ENCODE measurements at places on chromosomes 7 and 10. TPM values are rescaled to one million over a fixed set of nuclear protein-coding genes. Genes with fewer than 3 reads are reported as not detected.

TEX36 gene
- polyA plus RNA-seq: not detected

ADAP1 gene
- polyA plus RNA-seq: 2.8 TPM

- peaks cover 3% of the 10 kb centered on the region for H3K27me3 ChIP-seq
- peaks cover 3% of the 10 kb centered on the region for H3K4me1 ChIP-seq
- no peak for DNase-seq
- H3K27ac ChIP-seq: no peak overlapping the region
- H3K36me3 ChIP-seq: no peaks in the 10 kb centered on the region
- H3K4me3 ChIP-seq: no peak overlapping the region
Measured at GRCh38 chr7:123538897-123539296, 4.5 kb upstream of the IQUB start.

DNA sequence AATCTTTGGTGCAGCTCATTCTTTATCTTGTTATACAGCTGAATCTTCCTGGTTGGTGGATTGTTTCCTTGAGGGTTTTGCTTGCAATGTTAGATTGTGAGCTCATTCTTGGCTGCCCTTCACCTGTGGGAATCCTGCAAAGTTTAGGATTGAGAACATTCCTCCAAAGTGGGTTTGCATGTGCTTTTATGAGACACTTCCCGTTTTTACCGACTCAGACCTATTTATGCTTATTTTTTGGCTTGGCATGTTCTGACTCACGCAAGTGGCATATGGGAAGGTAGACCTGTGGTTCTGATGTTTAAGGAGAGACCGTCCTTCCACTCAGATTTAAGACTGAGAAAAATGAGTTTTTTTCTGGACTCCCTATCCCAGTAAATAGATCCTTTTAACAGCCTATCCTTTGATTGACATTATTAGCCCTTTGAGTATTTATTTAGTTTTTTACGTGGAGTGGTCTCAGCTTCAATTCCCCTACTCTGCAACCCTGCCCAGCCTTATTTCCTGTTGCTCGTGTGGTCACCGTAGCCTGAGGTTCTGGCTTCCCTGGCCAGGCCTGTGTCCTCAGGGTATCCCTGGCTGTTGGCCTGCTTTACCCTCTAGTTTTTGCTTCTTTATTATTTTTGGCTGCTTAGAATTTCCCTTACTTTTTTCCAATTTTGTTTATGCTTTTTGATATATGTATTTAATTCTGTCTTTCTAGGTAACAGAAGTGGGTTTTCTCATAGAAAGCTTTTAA, 13.4 kb upstream of the PRF1 start:
- peaks cover 8% of the 10 kb centered on the region for H3K4me1 ChIP-seq
- H3K27ac ChIP-seq: no peak overlapping the region
- H3K4me3 ChIP-seq: no peak overlapping the region
- H3K27me3 ChIP-seq: no peaks in the 10 kb centered on the region
- DNase-seq: no peak

DNA sequence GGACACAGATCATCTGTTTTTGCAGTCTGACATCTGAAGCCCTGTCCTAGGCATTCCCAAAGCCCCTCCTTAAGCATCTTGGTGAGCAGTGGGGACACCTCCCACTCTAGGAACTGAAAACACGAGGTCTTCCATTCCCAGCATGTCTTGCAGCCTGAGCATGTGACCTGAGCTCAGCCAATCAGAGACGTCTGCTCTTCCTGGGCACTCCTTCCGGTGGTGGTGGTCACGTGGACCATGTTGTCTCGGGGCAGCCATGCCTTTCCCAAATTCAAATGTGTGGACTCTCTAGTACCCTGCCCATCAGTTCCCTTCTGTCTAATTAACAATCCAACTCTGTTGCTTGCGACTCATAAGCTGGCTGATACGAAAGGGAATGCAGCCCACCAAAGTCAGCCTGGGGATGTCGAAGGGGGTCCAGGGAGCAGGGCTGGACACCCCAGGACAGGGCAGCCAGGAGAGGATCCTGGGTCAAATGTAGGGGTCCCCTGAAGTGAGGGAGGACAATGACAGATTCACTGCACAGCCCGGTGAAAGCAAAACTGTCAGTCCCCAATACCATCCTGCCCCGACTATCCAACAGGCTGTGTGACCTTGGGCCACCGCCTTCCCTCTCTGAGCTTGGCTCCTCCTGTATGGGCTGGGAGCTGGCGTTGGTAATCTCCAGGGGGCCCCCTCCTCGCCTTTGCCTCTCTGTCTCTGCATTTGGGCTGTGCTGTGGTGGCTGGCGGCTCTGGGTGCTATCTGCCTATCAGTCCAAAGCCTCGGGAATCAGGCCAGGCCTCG, 57.4 kb upstream of the BAIAP2L1 start:
- DNase-seq: no peak
- no peaks in the 10 kb centered on the region for H3K27me3 ChIP-seq
- H3K4me3 ChIP-seq: no peak overlapping the region

GRCh38 chr10:46234431-46235060, 52.3 kb upstream of the ANTXRL start:
- H3K27me3 ChIP-seq: no peaks in the 10 kb centered on the region
- no peaks in the 10 kb centered on the region for H3K36me3 ChIP-seq
- H3K27ac ChIP-seq: no peak overlapping the region
- no peaks in the 10 kb centered on the region for H3K4me1 ChIP-seq
- DNase-seq: no peak

- no peak overlapping the region for H3K4me3 ChIP-seq
- H3K27me3 ChIP-seq: no peaks in the 10 kb centered on the region
- DNase-seq: no peak
- peaks cover 26% of the 10 kb centered on the region for H3K36me3 ChIP-seq
- no peak overlapping the region for H3K27ac ChIP-seq
Measured at GRCh38 chr10:68576118-68576517, 16.0 kb downstream of the TET1 start.

DNA sequence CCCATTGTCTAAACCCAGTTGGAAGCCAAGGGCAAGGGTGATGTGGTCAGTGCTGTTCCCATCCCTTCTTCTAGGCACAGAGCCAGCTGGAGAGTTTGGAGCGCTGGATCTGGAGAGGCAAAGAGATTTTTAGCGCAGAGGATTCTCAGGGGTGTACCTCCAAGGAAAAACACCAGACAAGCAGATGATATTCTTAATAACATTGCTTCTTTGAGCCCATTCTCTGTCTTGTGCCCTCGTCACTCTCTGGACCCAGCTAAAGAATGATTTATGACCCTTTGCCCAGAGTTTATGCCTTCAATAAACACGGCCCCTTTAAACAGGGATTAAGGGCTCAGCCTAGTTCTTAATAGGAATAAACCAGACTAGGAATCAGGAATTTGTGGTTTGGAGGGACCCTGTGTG, 4.7 kb upstream of the HIP1 start:
- H3K36me3 ChIP-seq: no peaks in the 10 kb centered on the region
- no peaks in the 10 kb centered on the region for H3K27me3 ChIP-seq
- no peak overlapping the region for H3K27ac ChIP-seq
- H3K4me1 ChIP-seq: peaks cover 3% of the 10 kb centered on the region
- DNase-seq: peak; percentile 45

DNA sequence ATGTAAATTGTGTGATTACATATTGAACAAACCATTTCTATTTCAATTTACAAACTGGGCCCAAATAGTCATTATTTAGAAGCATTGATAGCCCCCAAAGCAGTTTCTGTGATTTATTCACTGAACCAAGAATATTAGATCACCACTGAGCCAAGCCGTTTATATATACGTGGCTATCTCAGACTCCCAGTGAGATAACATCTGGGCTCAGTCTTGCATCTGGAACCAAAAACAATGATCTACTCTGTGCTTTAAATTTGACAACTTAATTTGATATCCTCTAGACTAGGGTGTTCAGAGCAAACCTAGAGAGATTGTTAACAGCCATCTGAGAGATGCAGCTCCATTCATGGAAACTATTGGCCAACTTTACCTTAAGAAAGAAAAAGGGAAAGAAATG, 41.4 kb upstream of the BTBD16 start:
- no peak overlapping the region for H3K27ac ChIP-seq
- peak; percentile 46 for DNase-seq
- H3K36me3 ChIP-seq: peaks cover 61% of the 10 kb centered on the region
- H3K27me3 ChIP-seq: no peaks in the 10 kb centered on the region
- H3K4me1 ChIP-seq: peaks cover 28% of the 10 kb centered on the region
- H3K4me3 ChIP-seq: no peak overlapping the region

DNA sequence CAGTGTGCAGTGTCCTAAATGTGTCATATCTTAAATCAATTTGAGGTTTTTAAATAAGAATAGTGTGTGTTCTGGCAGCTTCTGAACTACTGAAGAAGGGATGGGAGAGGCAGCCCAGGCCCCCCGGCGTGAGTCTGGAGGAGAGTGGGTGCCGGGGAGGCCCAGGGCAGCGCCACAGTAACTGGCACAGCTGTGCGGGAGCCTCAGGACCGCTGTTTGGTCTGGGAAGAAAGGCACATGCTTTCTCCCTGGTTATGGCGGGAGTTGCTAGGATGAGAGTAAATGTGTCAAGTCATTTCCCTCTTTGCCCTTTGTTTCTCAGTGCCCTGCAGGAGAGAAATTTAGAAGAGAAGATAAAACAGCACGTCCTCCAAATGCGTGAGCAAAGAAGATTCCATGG, 31.9 kb upstream of the PWWP2B start:
- no peak for DNase-seq
- H3K27ac ChIP-seq: no peak overlapping the region
- H3K27me3 ChIP-seq: no peaks in the 10 kb centered on the region
- peaks cover 2% of the 10 kb centered on the region for H3K4me1 ChIP-seq
